ENCODE measurements at places on chromosomes 2 and 18.

DNA sequence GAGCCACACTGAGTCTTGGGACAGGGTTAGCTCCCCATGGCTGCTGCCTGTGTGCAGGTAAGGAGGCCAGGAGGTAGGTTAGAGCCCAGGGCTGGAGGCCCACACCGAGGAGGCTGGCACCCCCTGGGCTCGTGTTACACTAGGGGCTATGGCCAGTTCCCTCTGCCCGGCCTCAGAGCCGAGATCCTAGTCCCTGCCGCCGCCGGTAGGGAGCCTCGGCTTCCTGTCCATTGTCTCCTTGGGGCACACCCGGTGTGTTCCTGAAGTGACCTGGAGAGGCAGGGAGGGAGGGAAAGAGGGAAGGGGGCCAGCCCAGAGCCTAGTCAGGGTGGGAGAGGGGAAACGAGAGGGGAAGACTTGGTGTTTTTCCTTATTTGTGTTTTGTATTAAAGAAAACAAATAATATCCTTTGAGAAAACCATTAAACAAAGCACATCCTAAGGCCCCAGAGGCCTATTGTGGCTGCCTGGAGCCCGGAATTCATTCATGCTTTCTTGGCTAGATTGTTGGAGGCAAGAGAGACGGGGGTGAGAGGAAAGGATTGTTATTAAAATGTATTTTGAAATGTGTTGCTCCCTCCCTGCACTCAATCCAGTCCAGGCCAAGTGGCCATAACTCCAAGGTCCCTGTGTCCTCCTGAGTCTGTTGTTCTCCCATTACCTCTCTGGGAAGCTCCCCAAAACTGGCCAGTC lies 170.7 kb downstream of the CTIF start:
- H3K36me3 ChIP-seq, result no peaks in the 10 kb centered on the region
- no peak overlapping the region for H3K27ac ChIP-seq
- DNase-seq, result no peak
- H3K4me3 ChIP-seq, result no peak overlapping the region
- H3K27me3 ChIP-seq, result no peaks in the 10 kb centered on the region

DNA sequence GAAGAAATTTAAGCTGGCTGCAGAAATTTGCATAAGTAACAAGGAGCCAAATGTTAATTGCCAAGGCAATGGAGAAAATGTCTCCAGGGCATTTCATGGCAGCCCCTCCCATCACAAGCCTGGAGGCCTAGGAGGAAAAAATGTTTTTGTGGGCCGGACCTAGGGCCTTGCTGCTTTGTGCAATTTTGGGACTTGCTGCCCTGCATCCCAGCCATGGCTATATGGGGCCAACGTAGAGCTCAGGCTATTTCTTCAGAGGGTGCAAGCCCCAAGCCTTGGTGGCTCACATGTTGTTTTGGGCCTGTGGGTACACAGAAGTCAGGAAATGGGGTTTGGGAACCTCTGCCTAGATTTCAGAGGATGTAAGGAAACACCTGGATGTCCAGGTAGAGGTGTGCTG lies 57.7 kb downstream of the MOB4 start:
- H3K4me1 ChIP-seq, result no peaks in the 10 kb centered on the region
- H3K27me3 ChIP-seq, result no peaks in the 10 kb centered on the region
- H3K4me3 ChIP-seq, result no peak overlapping the region
- no peaks in the 10 kb centered on the region for H3K36me3 ChIP-seq
- DNase-seq, result no peak

- no peaks in the 10 kb centered on the region for H3K27me3 ChIP-seq
- H3K36me3 ChIP-seq, result no peaks in the 10 kb centered on the region
- H3K27ac ChIP-seq, result no peak overlapping the region
- H3K4me3 ChIP-seq, result no peak overlapping the region
- DNase-seq, result no peak
- H3K4me1 ChIP-seq, result no peaks in the 10 kb centered on the region
Observed at GRCh38 chr18:31446854-31447253, 687 bp upstream of the DSG3 start.

DNA sequence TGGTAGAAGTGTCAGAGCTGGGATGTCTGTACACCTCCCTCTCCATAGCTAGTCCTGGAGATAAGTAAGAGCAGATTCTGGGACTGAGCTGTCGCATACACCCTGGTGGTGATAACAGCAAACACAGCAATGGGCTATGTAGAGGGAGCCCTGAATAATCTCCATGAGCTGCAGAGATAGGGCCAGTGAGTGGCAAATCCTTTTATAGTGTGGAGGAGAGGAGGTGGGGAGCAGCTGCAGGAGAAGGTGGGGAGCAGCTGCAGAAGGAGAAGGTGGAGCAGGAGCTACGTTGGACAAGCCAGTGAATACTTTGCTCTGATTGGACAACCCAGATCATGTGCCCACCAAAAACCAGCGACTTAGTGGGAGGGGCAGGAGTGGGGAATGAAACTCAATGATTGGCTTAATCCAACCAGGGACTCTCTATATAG lies 85.5 kb downstream of the TMEM247 start:
- no peak overlapping the region for H3K27ac ChIP-seq
- H3K4me1 ChIP-seq, result peaks cover 22% of the 10 kb centered on the region
- H3K27me3 ChIP-seq, result no peaks in the 10 kb centered on the region
- DNase-seq, result no peak
- H3K4me3 ChIP-seq, result no peak overlapping the region

- H3K4me1 ChIP-seq, result peaks cover 38% of the 10 kb centered on the region
- H3K27me3 ChIP-seq, result no peaks in the 10 kb centered on the region
- H3K27ac ChIP-seq, result no peak overlapping the region
- no peak overlapping the region for H3K4me3 ChIP-seq
- DNase-seq, result no peak
Observed at GRCh38 chr18:23359421-23359820, 93.7 kb upstream of the RIOK3 start.

DNA sequence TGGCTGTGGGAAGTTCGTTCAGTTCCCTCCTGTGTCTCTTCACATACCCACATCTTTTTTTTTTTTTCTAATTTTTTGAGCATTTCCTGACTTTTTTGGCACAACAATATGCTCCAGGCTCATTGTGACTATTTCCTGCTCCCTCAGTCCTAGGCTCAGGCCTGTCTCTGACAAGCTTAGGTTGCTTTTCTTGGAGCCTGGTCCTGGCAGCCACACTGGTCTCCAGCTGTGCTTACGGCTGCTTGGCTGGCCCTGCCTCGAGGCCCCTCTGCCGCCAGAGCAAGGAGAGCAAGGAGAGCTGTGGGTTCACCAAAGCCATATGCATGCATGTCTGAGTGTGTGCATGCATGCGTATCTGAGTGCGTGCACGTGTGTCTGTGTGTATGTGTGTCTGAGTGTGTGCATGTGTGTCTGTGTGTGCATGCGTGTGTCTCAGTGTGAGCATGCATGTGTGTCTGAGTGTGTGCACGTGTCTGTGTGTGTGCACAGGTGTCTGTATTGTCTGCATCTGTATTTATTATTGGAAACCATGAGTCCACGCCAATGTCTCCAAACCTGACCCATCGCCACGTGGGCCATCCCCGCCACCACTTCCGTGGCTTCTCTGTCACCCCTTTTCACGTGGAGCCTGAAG lies 766.1 kb upstream of the SALL3 start:
- H3K27me3 ChIP-seq, result no peaks in the 10 kb centered on the region
- H3K27ac ChIP-seq, result no peak overlapping the region
- H3K36me3 ChIP-seq, result no peaks in the 10 kb centered on the region
- no peaks in the 10 kb centered on the region for H3K4me1 ChIP-seq
- DNase-seq, result no peak

DNA sequence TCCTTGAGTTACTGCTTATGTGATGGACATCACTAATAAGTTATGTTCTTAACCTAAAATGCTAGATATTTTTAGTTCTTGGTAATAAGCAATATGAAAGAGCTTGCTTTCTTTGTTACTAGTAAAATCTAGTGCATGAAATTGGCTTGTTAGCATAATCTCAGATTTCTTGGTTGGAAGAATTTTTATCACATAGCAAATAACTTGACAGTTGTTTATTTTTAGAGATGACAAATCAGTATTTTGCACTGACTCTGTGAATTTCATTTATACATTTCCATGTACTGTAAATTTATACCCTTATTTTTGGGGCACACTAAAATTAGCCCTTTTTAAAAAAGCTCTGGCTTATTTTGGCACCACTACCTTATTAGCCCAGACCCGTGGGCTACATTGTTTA lies 45.6 kb downstream of the LCLAT1 start:
- no peak for DNase-seq
- H3K36me3 ChIP-seq, result no peaks in the 10 kb centered on the region
- H3K4me1 ChIP-seq, result peaks cover 10% of the 10 kb centered on the region
- no peaks in the 10 kb centered on the region for H3K27me3 ChIP-seq

- peak overlapping the region; percentile 24 for H3K27ac ChIP-seq
- H3K36me3 ChIP-seq, result no peaks in the 10 kb centered on the region
- peaks cover 40% of the 10 kb centered on the region for H3K4me1 ChIP-seq
- H3K4me3 ChIP-seq, result no peak overlapping the region
- DNase-seq, result no peak
- no peaks in the 10 kb centered on the region for H3K27me3 ChIP-seq
Observed at GRCh38 chr2:27916293-27916995, 25.9 kb downstream of the BABAM2 start.

DNA sequence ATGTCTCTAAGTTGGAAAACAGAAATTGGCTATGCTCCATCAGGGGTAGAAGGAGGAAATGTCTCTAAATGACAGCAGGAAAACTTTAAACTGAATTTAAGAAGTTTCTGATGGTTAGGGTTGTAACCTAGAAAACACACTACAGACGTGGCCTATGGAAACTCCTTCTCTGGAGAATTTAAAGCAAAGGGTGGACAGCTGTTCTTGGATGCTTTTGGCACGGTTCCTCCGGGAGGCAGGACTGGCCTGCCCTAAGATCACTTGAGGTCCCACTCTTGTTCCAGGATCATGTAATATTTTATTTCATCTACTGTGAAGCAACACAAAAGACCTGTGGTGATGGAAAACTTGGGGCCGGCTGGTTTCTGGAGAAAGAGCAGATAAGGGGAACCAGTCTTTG lies 77.0 kb downstream of the NRP2 start:
- DNase-seq, result no peak
- H3K27me3 ChIP-seq, result no peaks in the 10 kb centered on the region
- peaks cover 27% of the 10 kb centered on the region for H3K4me1 ChIP-seq

DNA sequence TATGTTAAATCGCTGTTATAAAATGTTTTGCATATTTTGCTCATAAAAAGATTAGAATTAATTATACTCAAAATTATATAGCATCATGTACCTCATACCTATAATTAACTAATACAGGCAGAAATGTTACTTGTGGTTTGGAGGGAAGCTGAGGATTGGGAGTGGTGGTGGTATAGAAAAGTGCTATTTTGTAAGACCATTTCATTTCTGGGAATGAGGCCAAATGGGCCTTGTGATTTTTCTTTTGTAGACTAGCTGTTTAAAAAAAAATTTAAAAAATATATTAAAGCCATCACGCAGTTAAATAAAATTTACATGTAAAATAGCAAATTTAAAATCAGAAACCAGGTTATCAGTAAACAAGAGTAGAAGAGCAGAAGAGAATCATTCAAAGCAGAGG lies 560.8 kb upstream of the FAM98A start:
- H3K4me3 ChIP-seq, result no peak overlapping the region
- DNase-seq, result no peak
- H3K27ac ChIP-seq, result no peak overlapping the region
- no peaks in the 10 kb centered on the region for H3K4me1 ChIP-seq
- no peaks in the 10 kb centered on the region for H3K36me3 ChIP-seq

DNA sequence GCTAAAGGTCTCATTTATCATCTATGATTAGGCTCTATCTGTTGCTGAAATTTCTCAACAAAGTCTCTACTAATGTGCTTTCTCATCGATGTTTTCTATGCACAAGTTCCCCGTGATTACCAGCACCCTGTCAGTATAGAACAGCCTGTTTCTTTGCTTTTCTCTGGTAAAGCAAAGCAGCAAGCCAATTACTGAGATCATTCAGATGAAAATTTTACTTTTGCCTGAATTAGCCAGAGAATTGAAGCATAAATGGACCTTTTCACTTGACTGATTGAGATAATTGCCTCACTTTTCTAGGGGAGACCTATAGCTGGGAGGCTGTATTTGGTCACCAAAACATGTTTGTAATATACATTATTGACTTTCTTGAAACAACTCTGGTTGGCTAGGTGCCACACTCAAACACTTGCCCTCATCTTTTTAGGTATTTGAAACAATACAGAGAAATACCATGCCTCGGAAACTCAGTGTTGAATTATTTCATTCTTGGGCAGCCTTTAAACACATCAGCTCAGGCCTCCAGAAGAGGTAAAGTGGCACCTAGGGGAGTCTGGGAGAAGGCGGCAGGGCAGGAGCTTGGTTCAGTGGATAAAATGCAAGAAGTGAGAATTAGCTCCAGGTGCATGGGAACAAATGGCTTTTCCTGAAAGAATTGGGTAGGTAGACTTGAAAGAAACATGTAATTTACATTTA lies 96.2 kb downstream of the GALNT3 start:
- no peak overlapping the region for H3K4me3 ChIP-seq
- no peaks in the 10 kb centered on the region for H3K4me1 ChIP-seq
- no peak for DNase-seq
- H3K27me3 ChIP-seq, result no peaks in the 10 kb centered on the region

- no peak for DNase-seq
- H3K4me1 ChIP-seq, result peaks cover 1% of the 10 kb centered on the region
- no peak overlapping the region for H3K4me3 ChIP-seq
Observed at GRCh38 chr2:172177996-172178395, 75.3 kb upstream of the DLX2 start.

DNA sequence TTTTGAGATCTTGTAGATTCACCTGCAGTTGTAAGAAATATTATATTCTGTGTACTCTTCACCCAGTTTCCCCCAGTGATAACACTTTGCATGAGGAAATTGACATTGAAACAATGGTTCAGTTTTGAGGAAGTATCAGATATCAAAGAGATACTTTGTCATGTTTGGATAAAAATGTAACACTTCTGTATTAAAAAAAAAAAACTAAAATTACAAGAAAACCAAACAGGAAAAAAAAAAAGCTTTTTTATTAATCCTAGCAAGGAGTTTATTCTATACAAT lies 204.0 kb downstream of the ARL4C start:
- peak overlapping the region; percentile 32 for H3K27ac ChIP-seq
- no peak overlapping the region for H3K4me3 ChIP-seq
- no peaks in the 10 kb centered on the region for H3K27me3 ChIP-seq
- DNase-seq, result no peak

DNA sequence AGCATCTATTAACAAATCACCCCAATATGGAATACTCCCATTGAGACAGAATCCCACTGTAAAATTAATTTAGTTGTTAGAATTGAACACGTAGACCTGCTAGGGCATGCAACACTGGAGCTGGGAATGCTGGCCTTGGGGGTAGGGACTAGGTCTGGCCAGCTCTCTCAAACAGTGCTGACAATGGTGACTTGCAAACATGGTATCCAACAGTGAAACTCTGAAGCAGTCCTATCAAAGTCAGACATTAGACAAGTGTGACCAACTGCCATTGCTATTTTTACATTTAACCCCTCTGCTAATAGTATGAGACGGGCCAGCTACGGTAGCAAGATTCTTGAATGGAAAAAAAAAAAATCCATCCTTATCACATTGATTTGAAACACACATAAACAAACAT lies 7.2 kb downstream of the E2F6 start:
- peaks cover 19% of the 10 kb centered on the region for H3K36me3 ChIP-seq
- no peaks in the 10 kb centered on the region for H3K27me3 ChIP-seq
- peaks cover 12% of the 10 kb centered on the region for H3K4me1 ChIP-seq
- DNase-seq, result no peak
- no peak overlapping the region for H3K4me3 ChIP-seq

Measured in upper lobe of right lung (tissue), 1 donor.